ENCODE measurements at places on chromosomes 2 and 18. TPM values are rescaled to one million over a fixed set of nuclear protein-coding genes. Genes with fewer than 3 reads are reported as not detected.

STARD7 gene
- 106 TPM for polyA plus RNA-seq

ABCA12 gene
- polyA plus RNA-seq = 0.04 TPM

TFCP2L1 gene
- polyA plus RNA-seq = not detected

REG3G gene
- not detected for polyA plus RNA-seq

DNA sequence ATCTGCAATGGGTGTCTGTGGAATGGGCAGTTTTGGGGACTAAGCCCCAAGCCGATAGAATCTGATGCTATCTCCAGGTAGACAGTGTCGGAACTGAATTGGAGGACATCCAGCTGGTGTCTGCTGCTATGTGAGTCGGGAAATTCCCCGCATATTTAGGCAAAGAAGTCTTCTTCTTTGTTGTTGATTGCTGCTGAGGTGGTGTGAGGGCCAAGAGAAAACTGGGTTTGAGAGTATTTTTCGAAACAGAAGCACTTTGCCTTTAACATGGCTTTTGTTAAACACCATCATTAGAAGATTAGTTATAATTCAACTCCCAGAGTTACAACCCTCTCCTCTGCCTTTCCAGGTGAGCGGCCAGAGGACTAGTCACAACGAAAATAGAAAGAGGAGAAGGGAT lies 49.4 kb upstream of the ACTR3 start:
- no peak for DNase-seq

DNA sequence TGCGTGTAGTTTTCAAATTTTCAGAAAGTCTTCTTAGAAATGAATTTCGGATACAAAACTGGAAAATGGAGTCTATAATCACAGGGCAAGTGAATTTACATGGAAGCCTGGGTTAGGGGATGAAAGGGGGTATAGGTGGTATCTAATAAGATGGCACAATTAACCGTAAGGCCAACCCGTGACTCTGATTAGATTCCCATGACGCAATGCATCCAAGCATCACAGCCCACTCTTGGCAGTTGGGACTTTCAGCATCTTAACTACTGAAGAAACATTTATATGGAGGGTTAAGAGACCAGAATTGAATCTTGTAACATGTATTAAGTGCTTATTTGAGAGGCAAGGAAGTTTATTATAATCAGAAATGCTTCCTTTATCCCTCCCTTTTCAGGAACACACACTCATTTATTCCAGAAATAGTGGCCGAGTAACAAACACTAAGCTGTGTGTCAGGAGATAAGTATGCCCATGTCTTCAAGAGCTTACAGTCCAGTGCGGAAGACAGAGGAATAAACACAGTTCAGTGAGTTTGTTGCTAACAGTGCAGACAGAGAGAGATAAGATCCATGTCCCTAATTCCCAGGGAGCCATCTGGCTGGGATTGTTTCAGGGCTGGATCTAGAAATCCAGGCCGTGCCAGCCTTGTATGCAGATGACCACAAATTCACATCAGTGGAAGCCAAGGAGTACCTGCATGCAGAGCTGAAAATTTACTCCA lies 151.2 kb downstream of the ANTXR1 start:
- peak; percentile 59 for DNase-seq

DNA sequence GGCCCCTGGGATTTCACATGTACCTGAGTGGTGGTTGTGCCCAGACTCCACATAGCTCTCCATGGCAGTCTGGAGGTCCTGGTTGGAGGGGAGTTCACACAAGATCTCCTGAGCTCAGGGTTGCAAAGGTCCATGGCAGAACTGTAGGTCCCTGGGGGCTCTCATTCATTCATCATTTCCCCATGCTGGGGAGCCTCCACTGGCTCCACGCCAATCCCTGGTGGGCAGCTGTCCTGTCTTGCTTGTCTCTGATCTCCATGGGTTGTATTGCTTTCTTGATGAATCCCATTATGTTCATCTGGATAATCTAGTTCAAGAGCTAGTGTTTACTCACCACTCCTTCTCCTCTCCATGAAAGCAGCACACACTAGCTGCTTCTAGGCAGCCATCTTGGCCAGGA lies 42.4 kb downstream of the ZSWIM2 start:
- no peak for DNase-seq
